ENCODE measurements at places on chromosomes 12 and 14.
A peak's percentile ranks its signal among the peaks of the same experiment; 100 is the strongest.

DNA sequence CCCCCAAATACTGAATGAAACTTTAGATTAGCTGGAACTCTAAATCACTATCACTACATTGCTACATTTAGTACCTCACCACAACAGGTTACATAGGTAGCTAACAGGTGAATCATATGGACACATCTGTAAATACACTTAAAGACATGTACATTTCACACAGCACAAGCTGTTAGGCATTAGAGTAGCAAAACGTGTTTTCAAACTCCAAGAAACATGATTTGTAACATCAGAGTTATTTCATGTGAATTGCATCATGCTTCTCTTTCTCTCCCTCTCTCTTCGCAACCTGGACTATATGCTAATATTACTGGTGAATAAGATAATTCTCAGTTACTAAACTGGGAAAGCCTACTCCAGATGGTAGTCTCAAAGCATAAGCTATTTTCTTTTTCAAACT lies 4.3 kb downstream of the SEL1L start:
- no peak for DNase-seq

DNA sequence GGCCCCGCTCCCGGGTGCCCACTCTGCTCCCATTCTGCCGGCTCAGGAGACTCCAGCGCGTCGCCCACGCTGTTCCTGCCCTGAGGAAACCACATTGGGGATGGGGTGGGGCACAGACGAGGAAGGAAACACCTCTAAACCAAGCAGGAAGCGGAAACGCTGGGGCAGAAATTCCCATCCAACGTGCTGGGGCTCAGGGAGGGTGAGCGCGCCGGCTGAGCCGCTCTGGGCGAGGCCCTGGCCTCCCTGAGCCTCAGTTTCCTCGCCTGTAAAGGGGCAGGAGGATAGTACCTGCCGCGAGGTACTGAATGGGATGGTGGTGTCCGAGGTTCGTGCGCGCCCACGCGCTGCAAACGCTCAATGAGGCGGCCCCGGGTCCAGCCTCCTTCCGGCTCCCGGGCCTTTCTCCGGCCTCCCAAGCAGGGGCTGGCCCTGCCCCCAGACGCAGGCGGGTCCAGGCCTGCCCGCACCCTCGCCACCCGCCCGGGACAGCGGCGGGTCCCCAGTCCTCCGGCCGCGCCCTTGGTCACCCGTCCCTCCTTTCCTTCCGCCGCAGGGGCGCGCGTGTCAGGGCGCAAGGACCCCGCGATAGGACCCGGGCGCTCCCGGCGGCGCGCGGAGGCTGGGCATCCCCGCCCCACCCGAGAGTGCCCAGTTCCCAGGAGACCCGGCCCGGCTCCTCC lies 673 bp downstream of the BEGAIN start:
- peak; percentile 46 for DNase-seq

- no peak for DNase-seq
These were observed 327.5 kb upstream of the PDE3A start for GRCh38 chr12:20040831-20041230.

- no peak for DNase-seq
These were observed 83.7 kb upstream of the PCNX4 start for GRCh38 chr14:60008042-60008441.
